Osteocyte (in vitro differentiated cells): ENCODE measurements at places on chromosomes 13 and 19.

- no peak for DNase-seq
These were observed 231.9 kb downstream of the KLF12 start for GRCh38 chr13:73902296-73902695.

GRCh38 chr19:48395170-48395455 is 1.6 kb downstream of the GRIN2D start:
- DNase-seq: no peak

- no peak for DNase-seq
These were observed 6.5 kb downstream of the ARHGEF18 start for GRCh38 chr19:7355151-7355820.

- no peak for DNase-seq
These were observed 16.0 kb upstream of the QTRT1 start for GRCh38 chr19:10685210-10685609.

- no peak for DNase-seq
These were observed 4.9 kb upstream of the NECTIN2 start for GRCh38 chr19:44841231-44841630.
